ENCODE measurements at places on chromosomes 4 and X. TPM values are rescaled to one million over a fixed set of nuclear protein-coding genes. Genes with fewer than 3 reads are reported as not detected.

FAAH2 gene
- 0.22 TPM for total RNA-seq

CSAG1 gene
- not detected for total RNA-seq

POU3F4 gene
- total RNA-seq, result not detected

DDX60 gene
- 27.3 TPM for total RNA-seq

DNAAF6 gene
- total RNA-seq, result not detected

DRP2 gene
- total RNA-seq, result 0.13 TPM

RXFP1 gene
- total RNA-seq, result 0.97 TPM

VCX3A gene
- total RNA-seq, result not detected

TMEM156 gene
- total RNA-seq, result not detected

PRICKLE3 gene
- total RNA-seq, result 6.1 TPM

TENT5D gene
- total RNA-seq, result not detected

RASL11B gene
- 0.11 TPM for total RNA-seq

BRS3 gene
- under 0.01 TPM for total RNA-seq

RAB33A gene
- 1.5 TPM for total RNA-seq

TLR6 gene
- 6.1 TPM for total RNA-seq

MAGEA9B gene
- not detected for total RNA-seq

WNK3 gene
- total RNA-seq, result 2.2 TPM

XAGE1B gene
- not detected for total RNA-seq

PPARGC1A gene
- total RNA-seq, result 21.4 TPM

RRH gene
- total RNA-seq, result 0.11 TPM

RASSF6 gene
- total RNA-seq, result not detected

GIMD1 gene
- not detected for total RNA-seq

SH3TC1 gene
- 33.8 TPM for total RNA-seq

PAGE5 gene
- total RNA-seq, result not detected

ZNF330 gene
- total RNA-seq, result 25.2 TPM

ERAS gene
- total RNA-seq, result not detected

DKK2 gene
- total RNA-seq, result 0.32 TPM

HS3ST1 gene
- 0.52 TPM for total RNA-seq

UBE2K gene
- 29.3 TPM for total RNA-seq

UNC5C gene
- 2.5 TPM for total RNA-seq

NAA11 gene
- not detected for total RNA-seq

ETNPPL gene
- 0.11 TPM for total RNA-seq

INTS6L gene
- 4.0 TPM for total RNA-seq

SERPINA7 gene
- total RNA-seq, result not detected

SCML2 gene
- 4.2 TPM for total RNA-seq

S100P gene
- total RNA-seq, result 0.13 TPM

ANXA10 gene
- not detected for total RNA-seq

NLGN3 gene
- 0.26 TPM for total RNA-seq

CFI gene
- 25.5 TPM for total RNA-seq

RTL3 gene
- 1.6 TPM for total RNA-seq

All from articular chondrocyte of knee joint (primary cell).